ENCODE measurements at places on chromosomes 7 and 10.

- DNase-seq = no peak
These were observed 354.4 kb downstream of the CRPPA start for GRCh38 chr7:16066805-16067459.

GRCh38 chr10:58384095-58384494, 1.1 kb upstream of the TFAM start:
- DNase-seq = no peak

DNA sequence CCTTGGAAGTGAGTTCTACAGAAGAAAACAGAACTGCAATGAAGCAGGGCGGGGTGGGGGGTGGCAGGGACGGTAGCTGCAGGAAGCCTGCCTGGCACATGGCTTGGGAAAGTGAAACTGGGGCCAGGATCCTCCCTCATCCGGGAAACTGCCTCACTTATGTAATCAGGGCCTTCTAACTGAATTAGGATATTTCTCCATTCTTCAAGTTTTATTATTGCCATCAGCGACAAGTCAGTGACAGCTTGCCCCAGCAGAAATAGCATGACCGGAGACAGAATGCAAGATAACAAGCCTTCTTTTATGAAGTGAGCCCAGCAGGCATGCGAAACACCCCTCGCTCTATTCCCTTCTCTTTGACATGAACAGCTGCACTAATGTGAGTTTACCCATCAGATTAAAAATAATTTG, 77.5 kb upstream of the CACUL1 start:
- DNase-seq = no peak

DNA sequence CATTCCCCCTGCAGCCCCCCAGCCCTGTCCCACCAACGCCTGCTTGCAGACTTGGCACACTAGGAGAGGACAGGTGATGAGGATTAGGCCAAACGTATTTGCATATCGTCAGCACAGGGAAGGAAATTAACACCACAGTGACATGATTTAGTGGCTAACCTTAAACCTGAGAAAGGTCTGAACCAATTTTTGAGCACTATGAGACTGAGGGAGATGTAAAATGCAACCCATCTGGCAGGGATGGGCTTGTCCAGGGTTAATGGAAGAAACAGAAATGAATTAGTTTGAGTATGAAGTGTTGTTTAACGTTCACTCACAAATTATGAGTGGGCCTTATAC, 183.6 kb downstream of the TAX1BP1 start:
- no peak for DNase-seq

- no peak for DNase-seq
These were observed 1.5 kb downstream of the IL15RA start for GRCh38 chr10:5975641-5976473.

DNA sequence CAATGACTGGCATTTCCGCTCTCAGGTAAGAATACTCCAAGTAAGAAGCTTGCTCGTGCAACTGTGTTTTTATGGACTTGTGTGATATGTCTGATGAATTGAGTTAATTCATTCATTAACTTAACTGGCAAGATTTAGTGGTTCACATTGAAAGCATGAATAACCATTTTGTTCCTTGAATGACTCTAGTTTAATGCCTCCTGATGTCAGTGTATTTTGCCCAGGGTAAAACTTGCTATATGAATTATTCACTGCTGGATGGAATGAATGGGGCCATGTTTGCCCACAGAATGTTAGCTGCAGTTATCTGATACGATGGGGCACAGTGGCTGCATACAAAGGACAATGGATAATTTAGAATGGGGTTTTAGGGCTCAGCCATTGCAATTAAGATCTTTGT, 124.1 kb downstream of the ZNF365 start:
- DNase-seq = no peak

DNA sequence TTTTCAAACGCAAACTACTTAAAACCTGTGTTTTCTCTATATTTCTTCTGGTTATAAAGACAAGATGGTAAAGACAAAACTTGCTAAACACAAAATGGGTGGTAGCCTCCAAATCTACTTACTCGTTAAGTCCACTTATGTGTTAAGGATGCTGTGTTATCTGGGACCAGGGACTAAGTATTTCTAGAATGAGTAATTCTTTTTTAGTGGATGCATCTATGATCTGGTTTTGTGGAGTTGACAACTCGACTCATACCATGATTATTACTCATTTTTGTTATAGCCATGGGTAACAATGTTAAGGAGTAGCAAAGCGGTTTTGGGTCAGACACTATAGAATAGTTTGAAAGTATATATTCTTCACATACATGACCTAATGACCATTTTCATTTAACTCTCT, 239.5 kb upstream of the FOXP2 start:
- no peak for DNase-seq

GRCh38 chr10:95447685-95448084, 113.5 kb downstream of the SORBS1 start:
- no peak for DNase-seq

GRCh38 chr7:154899862-154900261, 103.1 kb downstream of the PAXIP1 start:
- DNase-seq = no peak

DNA sequence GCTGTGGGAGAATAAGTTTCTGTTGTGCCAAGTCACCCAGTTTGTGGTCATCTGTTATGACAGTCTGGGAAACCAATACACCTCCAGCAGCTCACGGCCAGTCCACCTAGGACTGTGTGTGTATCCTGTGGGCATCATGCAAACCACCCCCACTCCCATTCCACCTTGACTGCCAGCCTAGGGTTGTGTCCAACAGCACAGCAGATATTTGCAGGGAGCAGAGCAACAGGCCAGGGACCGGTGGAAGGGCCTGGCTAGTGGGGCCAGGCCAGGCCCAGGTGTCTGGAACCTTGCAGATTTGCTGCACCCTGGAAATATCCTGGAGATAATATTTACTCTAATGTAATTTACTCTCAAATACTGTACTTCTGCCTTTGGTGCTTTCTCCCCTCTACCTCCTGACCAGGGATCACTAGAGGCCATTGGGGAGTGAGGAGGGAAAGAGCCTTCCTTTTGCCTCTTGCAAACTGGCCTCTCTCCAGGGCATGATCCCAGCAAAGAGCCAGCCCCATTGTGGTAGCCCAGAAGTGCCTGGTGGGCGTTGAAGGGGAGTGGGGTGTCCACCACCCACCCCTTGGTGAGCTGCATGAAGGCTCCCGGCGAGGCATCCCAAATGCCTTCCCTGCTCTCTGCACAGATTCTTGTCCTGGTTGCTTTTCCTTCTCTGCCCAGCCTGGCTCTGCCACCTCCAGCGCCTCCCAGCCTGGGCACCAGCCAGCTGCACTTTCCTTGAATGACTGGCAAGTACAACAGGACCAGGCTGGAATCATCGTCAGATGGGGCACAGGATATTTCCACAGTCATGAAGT, 15.2 kb upstream of the TPST1 start:
- no peak for DNase-seq

- DNase-seq = no peak
These were observed 740.6 kb downstream of the LRMDA start for GRCh38 chr10:76172020-76172419.

DNA sequence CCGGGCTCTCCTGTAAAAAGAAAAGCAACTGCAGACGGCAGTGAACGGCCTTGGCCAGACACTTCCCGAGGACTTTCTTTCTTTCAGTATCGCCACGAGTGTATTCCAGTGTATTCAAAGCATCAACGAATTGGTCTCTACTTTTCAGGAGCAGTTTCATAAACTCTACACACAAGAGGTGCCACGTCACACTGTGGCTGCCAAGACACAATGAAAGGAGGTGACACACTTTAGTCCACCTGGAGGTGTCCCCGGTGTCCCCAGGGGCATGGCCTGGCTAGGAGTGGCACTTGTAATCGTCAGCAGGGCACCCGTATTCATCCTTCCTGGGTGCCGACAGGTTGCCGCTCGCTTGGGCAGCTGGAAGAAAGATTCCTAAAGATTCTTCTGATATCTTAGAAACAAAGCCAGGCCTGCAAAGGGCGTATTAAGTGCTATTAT, 5.0 kb downstream of the TNS3 start:
- no peak for DNase-seq

DNA sequence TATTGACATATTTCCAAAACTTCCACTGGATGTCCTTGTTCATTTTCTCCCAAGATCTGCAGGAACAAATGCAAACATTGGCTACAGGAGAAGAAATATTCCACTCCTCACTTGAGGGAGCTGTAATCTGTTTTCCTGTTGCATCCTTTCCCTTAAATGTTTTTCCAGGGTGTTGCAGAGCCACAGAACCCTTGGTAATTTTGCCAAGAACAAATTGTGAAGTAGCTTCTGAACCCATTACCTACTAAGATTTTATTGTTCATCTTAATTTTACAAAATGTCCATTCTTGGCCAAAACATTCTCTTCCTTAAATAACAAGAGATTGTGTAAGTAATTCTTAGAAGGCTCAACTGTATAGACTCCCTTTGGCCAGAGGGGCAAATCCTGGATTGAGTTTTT, 177.0 kb downstream of the GNAT3 start:
- no peak for DNase-seq

- peak; percentile 87 for DNase-seq
These were observed 587 bp upstream of the GRK5 start for GRCh38 chr10:119206603-119207365.

DNA sequence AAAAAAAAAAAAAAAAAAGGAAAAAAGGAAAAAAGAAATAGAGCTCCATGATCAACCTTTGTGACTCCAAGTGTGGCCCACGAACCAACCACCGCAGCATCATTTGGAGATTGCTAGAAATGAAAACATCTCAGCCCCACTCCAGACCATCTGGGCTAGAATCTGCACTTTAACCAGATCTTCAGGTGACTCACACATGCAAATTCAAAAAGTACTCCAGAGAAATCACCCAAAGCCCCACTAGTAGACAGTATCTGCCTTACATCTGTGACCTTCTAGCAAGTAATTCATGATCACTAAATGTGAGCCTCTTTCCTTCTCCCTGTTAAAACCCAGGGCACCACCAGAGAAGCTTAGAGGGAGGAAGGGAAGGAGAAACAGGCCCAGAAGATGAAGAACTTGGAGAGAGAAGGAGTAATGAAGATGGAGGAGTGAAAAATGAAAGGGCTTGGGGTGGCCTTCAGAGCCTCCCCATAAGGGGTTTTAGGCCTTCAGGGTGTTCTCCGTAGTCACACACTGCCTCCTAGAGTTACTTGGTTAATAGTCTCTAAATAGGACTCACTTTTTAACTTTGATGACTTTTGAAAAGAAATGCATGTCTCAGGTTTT, 94.0 kb downstream of the SLC37A3 start:
- no peak for DNase-seq

- DNase-seq = no peak
These were observed 69.9 kb upstream of the NXPH1 start for GRCh38 chr7:8363407-8364015.

DNA sequence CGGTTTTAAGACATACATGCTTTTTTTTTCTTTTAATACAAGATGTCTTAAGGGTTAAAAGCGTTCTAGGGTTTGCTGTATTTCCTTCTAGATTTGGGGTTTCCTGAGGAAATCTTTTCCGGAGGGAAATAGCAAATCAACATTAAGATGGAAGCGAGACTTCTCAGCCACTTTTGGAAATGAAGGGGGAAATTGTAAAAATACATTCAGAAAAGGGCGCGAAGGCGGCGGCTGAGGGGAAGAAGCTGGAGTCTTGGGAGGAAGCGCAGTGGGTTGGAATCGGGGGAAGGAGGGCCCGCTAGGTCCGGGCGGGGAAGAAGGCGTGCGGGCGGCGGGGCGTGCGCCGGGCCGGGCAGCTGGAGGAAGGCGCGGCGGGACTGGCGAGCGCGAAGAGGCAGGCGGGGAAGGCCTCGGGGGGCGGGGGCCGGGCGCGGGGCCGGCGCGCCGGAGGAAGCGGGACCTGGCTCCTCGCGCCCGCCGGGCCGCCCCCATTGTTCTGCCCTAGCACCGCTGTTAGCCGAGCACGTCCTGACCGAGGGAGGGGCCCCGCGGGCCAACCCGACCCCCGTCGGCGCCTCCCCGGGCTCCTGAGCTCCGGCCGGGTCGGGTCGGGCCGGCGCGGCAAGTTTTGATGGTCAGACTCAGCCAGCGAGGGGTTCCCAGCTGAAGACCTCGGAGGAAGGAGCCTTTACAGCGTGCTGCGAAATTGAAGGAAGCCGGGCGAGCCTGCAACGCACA, 1.5 kb upstream of the SKIDA1 start:
- DNase-seq = peak; percentile 52

DNA sequence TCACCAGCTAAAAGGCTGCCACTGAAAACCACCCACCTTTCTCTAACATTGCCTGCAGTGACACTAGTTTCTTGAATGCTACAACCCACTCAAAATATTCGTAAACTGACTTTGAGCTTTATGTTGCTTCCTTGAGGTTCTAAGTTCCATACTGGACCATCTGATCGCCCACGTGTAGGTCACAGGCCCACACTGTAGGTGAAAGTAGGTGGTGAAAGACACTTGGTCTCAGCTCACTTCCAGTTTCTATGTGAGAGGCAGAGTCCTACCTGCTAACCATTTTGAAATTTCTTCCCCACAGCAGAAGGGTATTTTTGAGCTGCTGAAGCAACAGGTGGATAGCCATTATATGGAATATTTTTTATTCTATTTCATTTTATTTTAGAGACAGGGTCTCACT, 97.3 kb downstream of the MYO3A start:
- no peak for DNase-seq

- no peak for DNase-seq
These were observed 67.3 kb upstream of the WDR11 start for GRCh38 chr10:120783867-120784266.

DNA sequence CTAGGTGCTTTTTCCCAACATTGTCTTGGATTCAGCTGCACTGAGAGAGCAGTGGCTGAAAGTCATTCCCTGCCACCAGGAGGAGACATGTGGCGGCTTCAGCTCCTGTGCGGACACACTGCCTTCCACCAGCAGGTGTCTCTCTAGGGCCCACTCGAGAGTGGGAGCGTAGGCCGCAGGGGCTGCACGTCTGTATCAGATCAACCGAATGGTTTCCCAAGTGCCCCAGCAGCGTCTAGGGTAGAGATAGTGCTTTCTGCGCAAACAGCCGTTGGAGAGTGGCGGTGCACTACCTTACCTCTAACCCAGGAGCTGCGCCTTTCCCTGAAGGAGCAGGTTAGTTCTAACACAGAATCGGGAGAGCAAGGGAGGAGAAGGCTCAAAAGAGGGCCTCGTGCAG, 31.7 kb downstream of the PAPOLB start:
- peak; percentile 93 for DNase-seq

DNA sequence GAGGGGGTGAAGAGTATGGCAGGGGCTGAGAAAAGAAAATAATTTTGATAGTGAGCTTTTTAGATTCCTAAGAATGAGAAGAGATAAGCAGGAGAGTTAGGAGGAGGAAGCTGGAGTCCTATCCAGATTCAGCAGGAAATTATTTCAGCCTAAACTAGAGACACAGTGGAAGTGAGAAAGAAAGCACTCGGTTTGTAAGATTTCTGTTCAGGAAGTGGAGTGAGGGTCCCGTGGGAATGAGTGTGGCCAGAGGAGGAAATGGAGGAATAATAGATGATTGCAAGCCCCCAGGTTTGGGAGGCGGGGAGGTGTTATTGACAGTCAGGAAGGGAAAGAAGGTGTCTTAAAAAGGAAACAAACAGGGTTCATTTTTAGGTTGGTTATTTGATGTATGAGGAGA, 84.8 kb upstream of the NRP1 start:
- DNase-seq = no peak

Measured in D341Med (cell line).